ENCODE measurements at places on chromosomes 16 and 17. TPM values are rescaled to one million over a fixed set of nuclear protein-coding genes. Genes with fewer than 3 reads are reported as not detected.

DNA sequence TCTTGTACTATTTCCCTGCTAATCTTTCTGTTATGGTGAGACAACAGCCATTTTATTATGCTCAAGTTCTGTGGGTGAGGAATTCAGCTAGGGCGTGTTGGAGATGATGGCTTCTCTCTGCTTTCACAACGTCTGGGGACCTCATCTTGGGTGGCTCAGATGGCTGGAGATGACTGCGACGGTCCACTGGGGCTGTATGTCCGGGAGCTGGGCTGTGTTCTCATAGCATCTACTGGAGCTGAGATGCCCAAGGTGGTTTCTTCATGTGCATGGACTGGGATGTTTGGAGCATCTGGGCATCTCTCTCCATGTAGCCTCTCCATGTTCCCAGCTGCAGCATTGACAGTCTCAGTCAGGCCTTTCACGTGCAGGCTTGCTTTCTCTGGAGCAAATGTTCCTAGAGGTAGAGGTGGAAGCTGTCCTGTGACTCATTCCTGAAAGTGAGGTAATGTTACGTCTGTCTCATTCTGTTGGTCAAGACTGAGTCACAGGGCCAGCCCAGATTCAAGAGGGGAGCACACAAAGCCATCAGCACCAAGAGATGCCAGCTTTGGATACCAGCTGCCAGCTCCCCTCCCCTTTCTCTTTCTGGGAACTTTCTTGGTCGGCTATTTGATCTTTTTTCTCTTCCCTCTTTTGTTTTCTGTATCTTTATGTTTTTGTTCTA, 96.2 kb downstream of the RAP1GAP2 start:
- H3K36me3 ChIP-seq: no peaks in the 10 kb centered on the region
- H3K27me3 ChIP-seq: no peaks in the 10 kb centered on the region
- no peak for DNase-seq
- H3K4me1 ChIP-seq: no peaks in the 10 kb centered on the region
- no peak overlapping the region for H3K27ac ChIP-seq

DNA sequence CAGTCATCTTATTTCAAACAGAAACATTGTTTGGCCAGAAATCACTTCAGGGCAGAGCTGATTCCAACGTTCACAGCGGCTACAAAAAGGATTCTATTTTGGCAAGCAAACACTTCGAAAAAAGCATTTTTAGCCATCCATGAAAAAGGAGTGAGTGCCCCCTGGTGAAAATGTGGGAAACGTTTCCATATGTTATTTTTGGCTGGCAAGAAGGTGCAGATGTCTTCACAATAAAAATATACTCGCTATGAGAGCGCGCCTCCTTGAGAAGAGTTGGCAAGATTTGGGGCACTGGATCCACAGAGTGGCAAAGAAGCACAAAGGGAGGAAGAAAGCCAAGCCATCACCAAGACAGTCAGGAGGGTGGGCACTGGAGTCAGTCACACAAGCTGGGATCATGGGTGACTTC, 191.1 kb downstream of the CHD9NB start:
- no peaks in the 10 kb centered on the region for H3K36me3 ChIP-seq
- no peak overlapping the region for H3K27ac ChIP-seq
- no peaks in the 10 kb centered on the region for H3K27me3 ChIP-seq

DNA sequence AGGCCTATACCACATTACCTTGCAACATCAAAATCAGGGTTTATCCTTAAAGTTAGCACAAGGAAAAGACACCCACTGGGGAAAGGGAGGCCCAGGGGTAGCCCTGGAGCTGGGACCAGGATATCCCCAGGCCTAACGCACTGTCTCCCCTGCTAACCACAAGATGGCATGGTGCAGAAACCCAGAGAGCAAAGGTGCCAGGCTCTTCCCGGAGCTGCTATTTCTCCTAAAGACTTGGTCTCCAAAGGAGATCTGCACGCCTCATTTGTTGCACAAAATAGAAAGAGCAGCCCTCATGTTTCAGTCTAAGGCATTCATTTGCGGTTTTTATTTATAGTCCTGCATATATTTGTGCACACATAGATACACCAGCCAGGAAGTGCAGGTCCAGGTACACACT, 408.6 kb downstream of the SOX9 start:
- no peaks in the 10 kb centered on the region for H3K27me3 ChIP-seq
- no peaks in the 10 kb centered on the region for H3K36me3 ChIP-seq
- no peak for DNase-seq
- H3K4me3 ChIP-seq: no peak overlapping the region
- no peak overlapping the region for H3K27ac ChIP-seq

GRCh38 chr16:79074951-79075350, 525.6 kb downstream of the MAF start:
- H3K4me3 ChIP-seq: no peak overlapping the region
- peaks cover 3% of the 10 kb centered on the region for H3K36me3 ChIP-seq
- peaks cover 5% of the 10 kb centered on the region for H3K27me3 ChIP-seq
- DNase-seq: no peak
- H3K4me1 ChIP-seq: peaks cover 87% of the 10 kb centered on the region

DNA sequence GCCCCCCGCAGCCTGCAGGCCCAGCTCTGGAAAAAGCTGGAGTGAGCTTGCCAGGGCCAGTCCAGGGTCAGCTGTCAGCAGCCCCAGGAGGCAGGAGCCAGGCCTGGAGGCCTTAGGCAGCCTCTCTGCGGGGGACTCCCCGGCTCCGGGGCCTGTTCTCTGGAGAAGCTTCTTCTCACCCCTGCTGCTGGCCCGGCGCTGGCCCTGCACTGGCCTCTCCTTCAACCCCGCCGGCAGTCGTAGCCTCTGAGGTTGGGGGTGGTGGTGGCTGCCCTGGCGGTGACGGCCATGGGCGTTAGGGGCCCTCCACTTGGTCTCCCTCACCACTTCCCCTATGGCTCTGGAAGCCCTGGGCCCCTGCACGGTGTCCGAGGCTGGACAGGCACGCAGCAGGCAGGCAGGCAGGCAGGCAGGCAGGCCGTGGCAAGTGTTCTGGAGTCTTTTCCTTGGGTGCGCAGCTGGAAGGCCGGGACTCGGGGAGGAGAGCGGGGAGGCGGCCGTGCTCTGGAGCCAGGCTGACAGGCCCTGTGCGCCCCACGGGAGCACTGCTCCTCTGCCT, 2.1 kb downstream of the FOXF1 start:
- H3K36me3 ChIP-seq: peaks cover 3% of the 10 kb centered on the region
- peak overlapping the region; percentile 33 for H3K4me3 ChIP-seq
- no peak for DNase-seq

DNA sequence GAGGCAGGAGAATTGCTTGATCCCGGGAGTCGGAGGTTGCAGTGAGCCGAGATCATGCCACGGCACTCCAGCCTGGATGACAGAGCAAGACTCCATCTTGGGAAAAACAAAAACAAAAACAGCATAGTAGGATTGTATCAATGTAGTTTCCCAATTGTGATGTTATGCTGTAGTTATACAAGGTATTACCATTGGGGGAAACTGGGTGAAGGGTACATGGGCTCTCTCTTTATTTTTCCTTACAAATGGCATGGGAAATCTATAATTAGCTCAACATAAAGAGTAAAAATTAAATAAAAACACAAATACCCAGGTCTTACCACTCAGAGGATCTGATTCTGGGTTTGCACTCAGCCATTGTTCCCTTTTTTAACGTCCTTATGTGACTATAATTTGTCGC, 107.9 kb downstream of the KATNIP start:
- H3K4me1 ChIP-seq: no peaks in the 10 kb centered on the region
- no peak for DNase-seq
- no peaks in the 10 kb centered on the region for H3K27me3 ChIP-seq
- no peak overlapping the region for H3K4me3 ChIP-seq
- H3K27ac ChIP-seq: no peak overlapping the region
- H3K36me3 ChIP-seq: no peaks in the 10 kb centered on the region

GRCh38 chr17:12522743-12523183, 142.9 kb upstream of the MYOCD start:
- H3K27me3 ChIP-seq: no peaks in the 10 kb centered on the region
- no peak overlapping the region for H3K27ac ChIP-seq
- no peak for DNase-seq
- H3K36me3 ChIP-seq: no peaks in the 10 kb centered on the region
- no peaks in the 10 kb centered on the region for H3K4me1 ChIP-seq

GRCh38 chr16:84528322-84528721, 23.9 kb upstream of the MEAK7 start:
- DNase-seq: no peak
- no peak overlapping the region for H3K4me3 ChIP-seq
- peaks cover 65% of the 10 kb centered on the region for H3K36me3 ChIP-seq

DNA sequence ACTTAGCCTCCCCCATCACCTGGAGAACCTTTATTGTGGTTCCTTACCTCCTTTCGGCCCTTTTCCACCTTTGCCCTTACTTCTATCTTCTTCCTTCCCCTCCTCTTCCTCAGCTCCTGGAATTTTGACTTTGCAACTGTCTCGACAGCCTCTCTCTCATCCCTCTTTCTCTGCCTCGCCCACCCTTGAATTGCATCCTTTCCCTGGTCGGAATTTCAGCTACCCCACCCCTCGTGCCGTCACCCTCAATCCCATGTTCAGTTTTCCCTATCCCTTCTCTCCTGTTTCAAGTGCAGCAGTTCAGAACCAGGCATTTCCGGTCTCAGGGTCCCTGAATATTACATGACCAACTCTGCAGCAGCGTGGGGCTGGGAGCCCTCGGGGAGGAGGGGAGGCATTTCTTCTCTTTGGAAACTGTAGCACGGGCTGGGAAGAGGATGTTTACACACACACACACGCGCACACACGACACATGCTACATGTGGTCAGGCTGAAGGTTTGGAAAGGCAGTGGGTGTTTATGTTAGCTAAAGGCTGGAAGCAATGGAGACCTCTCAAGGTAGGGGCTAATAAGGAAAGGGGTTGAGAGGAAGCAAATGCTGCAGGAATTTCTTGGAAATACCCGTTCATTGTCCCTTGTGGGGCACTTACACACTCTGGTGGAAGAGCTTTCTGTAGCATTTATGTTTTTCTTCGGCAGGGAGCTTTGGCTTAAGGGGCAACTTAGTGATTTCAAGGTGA, 971 bp downstream of the MINK1 start:
- no peak for DNase-seq
- H3K36me3 ChIP-seq: peaks cover 9% of the 10 kb centered on the region
- H3K27ac ChIP-seq: peak overlapping the region; percentile 87
- peaks cover 38% of the 10 kb centered on the region for H3K4me1 ChIP-seq

DNA sequence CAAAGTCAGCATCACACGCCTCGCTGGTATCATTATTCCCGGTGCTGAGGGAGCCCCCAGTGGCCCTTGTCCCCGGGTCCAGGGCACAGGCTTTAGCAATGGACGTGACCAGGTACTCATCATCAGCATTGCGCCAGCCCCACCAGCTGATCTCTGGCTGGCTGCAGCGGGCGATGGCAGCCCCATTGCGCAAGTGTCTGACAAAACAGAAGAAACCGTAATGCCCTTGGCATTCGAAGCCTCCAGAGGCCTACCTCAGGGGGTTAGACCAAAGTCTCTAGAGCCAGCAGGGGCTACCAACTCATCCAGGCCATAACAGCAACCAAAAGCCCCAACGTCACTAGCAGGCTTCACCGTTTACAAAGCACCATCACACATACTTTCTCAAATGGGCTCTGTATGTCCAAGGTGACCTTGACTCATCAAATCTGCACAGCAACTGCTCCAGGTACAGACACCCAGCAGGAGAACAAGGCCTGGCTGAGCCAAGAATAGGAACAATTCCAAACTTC, 7.3 kb downstream of the MTMR4 start:
- no peaks in the 10 kb centered on the region for H3K27me3 ChIP-seq
- no peak for DNase-seq
- peaks cover 11% of the 10 kb centered on the region for H3K4me1 ChIP-seq
- peaks cover 71% of the 10 kb centered on the region for H3K36me3 ChIP-seq

GRCh38 chr16:71344315-71344905, 14.1 kb upstream of the CALB2 start:
- no peaks in the 10 kb centered on the region for H3K36me3 ChIP-seq
- no peak overlapping the region for H3K27ac ChIP-seq
- H3K27me3 ChIP-seq: no peaks in the 10 kb centered on the region

DNA sequence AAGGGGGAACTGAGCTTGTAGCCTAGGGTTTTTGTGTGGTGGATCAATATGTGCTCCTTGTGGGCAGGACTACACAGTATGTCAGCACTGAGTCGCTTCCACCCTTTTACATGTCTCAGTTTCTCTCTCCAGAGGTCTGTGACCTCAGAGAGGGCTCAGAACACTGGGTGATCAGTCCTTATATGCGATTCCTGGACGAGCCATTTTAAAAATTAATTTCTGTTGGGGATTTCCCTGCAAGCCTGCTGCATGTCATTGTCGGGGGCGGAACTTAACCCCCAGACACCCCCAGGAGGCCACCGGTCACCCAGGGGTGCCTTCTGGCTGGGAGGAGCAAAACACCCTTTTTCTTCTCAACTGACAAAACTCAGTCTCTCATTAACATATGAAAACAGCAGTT, 14.1 kb downstream of the DHRS7B start:
- no peak for DNase-seq
- H3K4me3 ChIP-seq: no peak overlapping the region
- H3K27ac ChIP-seq: no peak overlapping the region
- no peaks in the 10 kb centered on the region for H3K27me3 ChIP-seq
- H3K4me1 ChIP-seq: no peaks in the 10 kb centered on the region
- peaks cover 10% of the 10 kb centered on the region for H3K36me3 ChIP-seq

- no peaks in the 10 kb centered on the region for H3K4me1 ChIP-seq
- no peak for DNase-seq
- H3K4me3 ChIP-seq: no peak overlapping the region
- peaks cover 13% of the 10 kb centered on the region for H3K27me3 ChIP-seq
Measured at GRCh38 chr17:60403962-60404361, 12.0 kb upstream of the USP32 start.

DNA sequence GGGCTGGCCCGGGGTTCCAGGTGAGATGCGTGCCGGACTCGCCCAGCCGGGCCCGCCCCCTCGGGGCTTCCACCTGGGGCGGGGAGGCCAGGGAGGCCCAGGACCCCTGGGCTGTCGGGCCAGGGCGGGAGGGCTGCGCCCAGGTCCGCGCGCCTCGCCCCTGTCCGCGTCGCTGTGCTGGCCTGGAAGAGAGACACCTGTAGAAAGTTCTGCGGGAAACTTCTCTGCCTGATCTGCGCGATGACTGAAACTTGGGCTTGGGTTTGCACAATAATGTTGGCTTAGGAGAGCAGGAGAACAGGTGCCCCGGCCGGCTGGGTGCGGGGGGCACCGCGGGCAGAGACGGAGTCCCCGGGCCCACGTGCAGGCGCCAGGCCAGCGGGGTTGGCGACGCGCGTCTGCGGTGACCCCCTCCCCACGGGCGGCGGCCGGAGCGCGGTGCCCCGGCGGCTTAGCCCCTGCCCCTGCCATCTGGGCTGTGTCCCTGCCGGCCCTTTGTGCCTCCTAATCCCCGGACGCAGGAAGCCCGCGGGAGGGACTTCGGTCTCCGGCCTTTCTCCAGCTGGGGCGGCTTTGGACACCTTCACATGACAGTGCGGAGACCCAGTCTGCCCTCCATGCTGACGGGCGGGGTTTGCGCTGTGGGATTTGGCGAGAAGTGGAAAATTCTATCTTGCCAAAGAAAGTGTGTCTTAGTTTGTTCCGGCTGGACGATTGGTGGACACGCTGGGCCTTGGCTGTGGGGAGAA, 483 bp downstream of the LLGL2 start:
- H3K36me3 ChIP-seq: peaks cover 12% of the 10 kb centered on the region
- DNase-seq: no peak
- peaks cover 10% of the 10 kb centered on the region for H3K27me3 ChIP-seq
- H3K4me3 ChIP-seq: peak overlapping the region; percentile 69
- H3K4me1 ChIP-seq: peaks cover 6% of the 10 kb centered on the region

GRCh38 chr16:2388139-2388874, 40.9 kb upstream of the CCNF start:
- peaks cover 3% of the 10 kb centered on the region for H3K27me3 ChIP-seq
- H3K4me1 ChIP-seq: peaks cover 5% of the 10 kb centered on the region
- no peaks in the 10 kb centered on the region for H3K36me3 ChIP-seq
- no peak overlapping the region for H3K27ac ChIP-seq
- no peak for DNase-seq

NLGN2 gene
- total RNA-seq: 2.7 TPM

KRTAP1-5 gene
- not detected for total RNA-seq

PRSS27 gene
- total RNA-seq: 1.8 TPM

CPSF4L gene
- not detected for total RNA-seq

PABPN1L gene
- not detected for total RNA-seq

HASPIN gene
- 25.7 TPM for total RNA-seq

BAIAP3 gene
- total RNA-seq: 0.18 TPM

All from activated T-helper 1 cell treated with anti-CD3 and anti-CD28 coated beads, Interleukin-12 subunit alpha, Interleukin-12 subunit beta, Interleukin-2, Interleukin-4 antibody, amounts not matched to agents 30 ng/mL and 10 ng/mL and 1 ng/mL, durations not matched to agents 14 hours and 24 hours and 36 hours (primary cell).